ENCODE measurements at places on chromosomes 1 and 21. TPM values are rescaled to one million over a fixed set of nuclear protein-coding genes. Genes with fewer than 3 reads are reported as not detected.

ARHGAP29 gene
- 123 TPM for total RNA-seq

PRAMEF14 gene
- total RNA-seq: not detected

RPE65 gene
- total RNA-seq: not detected

MYOC gene
- not detected for total RNA-seq

S100A14 gene
- total RNA-seq: 411 TPM

KIF2C gene
- 119 TPM for total RNA-seq

SLC25A44 gene
- total RNA-seq: 20.2 TPM

DNA sequence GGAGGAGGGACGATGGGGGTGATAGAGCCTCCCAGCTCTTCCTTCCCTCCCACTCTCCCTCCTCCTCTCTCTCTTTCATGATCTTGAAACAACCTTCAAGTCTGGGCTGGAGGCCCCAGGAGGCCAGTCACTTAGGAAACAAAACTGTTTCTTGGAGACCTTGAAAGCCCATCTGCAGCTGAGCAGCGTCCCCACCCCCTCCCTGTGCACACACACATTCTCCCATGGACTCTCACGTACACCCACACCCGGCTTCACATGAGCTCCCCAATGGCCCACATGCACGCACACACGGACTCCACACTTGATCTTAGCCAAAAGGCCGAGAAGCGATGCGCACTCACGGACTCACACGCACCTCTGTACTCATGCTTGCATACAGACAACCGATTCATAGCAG lies 3.2 kb upstream of the ATP1A2 start:
- H3K27ac ChIP-seq: no peak overlapping the region
- H3K4me3 ChIP-seq: no peak overlapping the region
- no peaks in the 10 kb centered on the region for H3K36me3 ChIP-seq
- peaks cover 25% of the 10 kb centered on the region for H3K4me1 ChIP-seq
- no peak for DNase-seq

DNA sequence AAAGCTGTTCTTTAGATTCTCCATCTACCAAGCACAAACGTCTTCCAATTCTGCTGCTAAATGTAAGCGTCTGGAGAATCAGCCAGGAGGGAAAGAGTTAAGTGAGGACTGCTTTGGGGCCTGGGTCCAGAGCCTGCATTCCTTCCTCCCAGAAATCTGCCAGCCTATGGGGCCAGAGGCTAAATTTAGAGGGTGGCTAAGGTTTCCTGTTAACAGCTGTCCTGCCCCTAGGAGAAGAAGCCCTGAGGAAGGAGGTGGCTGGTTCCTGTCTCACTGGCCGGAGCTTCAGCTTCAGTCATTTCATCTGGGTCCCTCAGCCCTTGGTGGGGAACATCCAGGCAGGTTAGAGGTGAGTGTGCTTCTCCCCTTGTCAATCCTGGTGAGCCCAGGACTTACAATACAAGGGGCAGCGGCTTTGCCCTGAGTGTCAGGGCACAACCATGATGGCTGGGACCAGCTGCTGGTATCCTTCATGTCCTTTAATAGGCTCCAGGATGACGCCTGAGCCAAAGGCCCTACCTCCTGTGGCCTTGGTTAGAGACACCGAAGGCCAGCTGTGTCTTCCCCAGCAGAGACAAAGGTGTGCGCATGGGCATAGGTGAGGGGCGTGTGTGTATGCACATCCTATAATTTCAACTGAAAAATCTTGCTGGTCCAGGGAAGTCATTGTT lies at the start of gene STYXL2:
Gene STYXL2 (plus strand): TSS at position 230 of the 671 bp plus-strand sequence. CDS start 775 bp downstream, outside the sequence.
- no peak for DNase-seq
- H3K36me3 ChIP-seq: no peaks in the 10 kb centered on the region
- no peak within 1 kb of the TSS for H3K4me3 ChIP-seq

- DNase-seq: no peak
- H3K4me1 ChIP-seq: no peaks in the 10 kb centered on the region
- no peak overlapping the region for H3K27ac ChIP-seq
- H3K27me3 ChIP-seq: no peaks in the 10 kb centered on the region
- no peak overlapping the region for H3K4me3 ChIP-seq
Measured at GRCh38 chr1:93235261-93235660, 54.7 kb downstream of the CCDC18 start.

- H3K4me3 ChIP-seq: no peak overlapping the region
- H3K27me3 ChIP-seq: no peaks in the 10 kb centered on the region
- no peaks in the 10 kb centered on the region for H3K4me1 ChIP-seq
Measured at GRCh38 chr1:59316497-59317128, 19.7 kb downstream of the FGGY start.

DNA sequence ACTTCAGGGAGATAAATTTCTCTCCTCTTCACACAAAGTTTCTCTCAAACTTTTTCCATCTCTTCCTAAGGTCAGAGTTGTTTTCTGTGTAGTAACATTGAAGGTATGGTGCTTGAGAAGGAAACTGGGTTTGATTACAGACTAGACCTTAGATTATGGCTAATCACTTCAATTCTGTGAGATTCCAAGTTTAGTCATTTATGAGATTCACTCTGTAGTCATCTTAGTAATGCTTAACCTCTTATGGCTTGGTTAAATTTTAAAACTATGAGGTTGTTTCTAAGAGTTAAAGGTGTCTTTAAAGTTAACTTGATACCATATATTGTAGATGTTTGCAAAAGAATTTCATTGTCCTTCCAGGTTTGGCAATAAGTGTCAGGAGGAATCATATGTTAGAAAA lies 1092.2 kb downstream of the KCNT2 start:
- no peaks in the 10 kb centered on the region for H3K4me1 ChIP-seq
- no peak for DNase-seq
- no peak overlapping the region for H3K27ac ChIP-seq
- no peaks in the 10 kb centered on the region for H3K36me3 ChIP-seq
- no peaks in the 10 kb centered on the region for H3K27me3 ChIP-seq

- H3K36me3 ChIP-seq: no peaks in the 10 kb centered on the region
- no peaks in the 10 kb centered on the region for H3K27me3 ChIP-seq
- H3K27ac ChIP-seq: peak overlapping the region; percentile 56
- H3K4me1 ChIP-seq: peaks cover 24% of the 10 kb centered on the region
- H3K4me3 ChIP-seq: no peak overlapping the region
Measured at GRCh38 chr1:182175361-182175931, 113.9 kb upstream of the ZNF648 start.

DNA sequence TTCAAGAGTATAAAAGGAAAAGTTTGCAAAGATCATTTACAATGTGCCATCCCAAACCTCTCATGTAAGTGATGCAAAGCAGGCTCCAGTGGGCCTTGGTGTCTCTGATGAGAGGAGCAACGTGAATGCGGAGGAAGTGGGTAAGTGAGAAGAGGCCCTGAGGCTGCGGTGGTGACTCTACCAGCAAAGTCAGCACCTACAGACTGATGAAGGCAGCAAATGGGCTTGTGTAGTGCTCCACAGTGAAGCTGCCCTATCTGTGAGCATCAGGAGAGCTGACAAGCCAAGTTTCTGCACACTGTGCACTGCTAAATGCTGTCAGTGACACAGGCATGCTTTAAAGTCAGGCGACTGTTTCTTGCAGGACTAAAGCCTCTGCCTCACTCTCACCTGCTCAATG lies 15.6 kb upstream of the RAP1A start:
- no peak for DNase-seq
- no peak overlapping the region for H3K27ac ChIP-seq
- H3K27me3 ChIP-seq: no peaks in the 10 kb centered on the region
- H3K4me3 ChIP-seq: no peak overlapping the region
- H3K4me1 ChIP-seq: peaks cover 17% of the 10 kb centered on the region

DNA sequence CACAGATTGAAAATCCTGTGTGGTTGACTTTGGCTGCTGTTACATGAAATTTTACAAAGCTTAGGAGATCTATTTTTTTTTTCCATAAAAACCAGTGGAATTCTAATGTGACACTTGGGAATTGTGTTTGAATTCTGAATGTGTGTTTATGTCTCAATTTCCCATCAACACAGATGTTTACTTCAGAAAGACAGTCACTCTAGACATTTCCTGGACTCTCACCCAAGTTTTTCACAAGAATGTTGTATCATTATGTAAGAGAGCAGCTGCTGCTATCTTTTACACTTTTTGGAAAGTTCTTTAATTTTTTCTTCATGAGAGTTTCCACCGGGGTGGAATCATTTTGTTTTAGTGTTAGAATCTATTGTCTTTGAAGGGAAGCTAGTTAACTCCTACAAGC lies 210.1 kb downstream of the GIPC2 start:
- no peaks in the 10 kb centered on the region for H3K36me3 ChIP-seq
- H3K27me3 ChIP-seq: no peaks in the 10 kb centered on the region
- H3K4me3 ChIP-seq: no peak overlapping the region
- no peak for DNase-seq

DNA sequence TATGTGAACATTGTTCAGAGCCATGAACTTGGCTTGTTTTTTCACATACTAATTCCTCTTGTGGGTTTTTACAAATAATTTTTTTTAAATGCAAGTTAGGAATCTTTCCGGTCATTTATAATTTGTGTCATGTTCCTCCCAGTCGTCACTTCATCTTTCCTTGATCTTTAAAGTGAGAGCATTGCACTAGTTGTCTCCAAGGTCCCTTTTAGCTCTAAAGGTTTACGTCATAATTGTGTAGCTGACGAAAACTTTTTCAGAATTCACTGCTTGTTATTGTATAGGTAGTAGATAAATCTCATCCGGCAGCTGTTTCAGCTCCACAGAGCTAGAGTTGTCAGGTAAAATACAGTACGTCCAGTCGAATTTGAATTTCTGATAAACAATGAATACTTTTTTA lies 33.6 kb downstream of the SOAT1 start:
- H3K4me1 ChIP-seq: no peaks in the 10 kb centered on the region
- no peak for DNase-seq
- H3K27ac ChIP-seq: no peak overlapping the region
- H3K27me3 ChIP-seq: no peaks in the 10 kb centered on the region

DNA sequence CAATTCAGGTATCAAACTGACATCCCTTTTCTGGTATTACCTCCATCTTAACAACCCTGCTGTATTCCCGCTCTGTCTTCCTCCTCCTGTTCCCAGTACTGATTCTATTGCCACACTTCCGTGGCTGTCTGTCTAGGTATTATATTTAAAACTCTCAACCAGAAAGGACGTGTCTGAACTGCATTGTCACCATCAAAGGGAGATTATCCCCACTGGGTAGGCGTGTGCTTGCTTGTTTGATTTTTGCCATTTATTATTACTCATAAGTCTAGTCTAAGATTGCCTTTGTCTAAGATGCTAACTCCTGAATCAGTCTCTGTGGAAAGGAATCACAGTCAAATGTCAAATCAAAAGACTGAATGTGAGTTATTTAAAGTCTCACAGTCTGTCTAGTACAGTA lies 650.1 kb downstream of the KCNT2 start:
- no peak overlapping the region for H3K27ac ChIP-seq
- no peak overlapping the region for H3K4me3 ChIP-seq
- H3K27me3 ChIP-seq: no peaks in the 10 kb centered on the region
- H3K4me1 ChIP-seq: no peaks in the 10 kb centered on the region
- H3K36me3 ChIP-seq: no peaks in the 10 kb centered on the region

DNA sequence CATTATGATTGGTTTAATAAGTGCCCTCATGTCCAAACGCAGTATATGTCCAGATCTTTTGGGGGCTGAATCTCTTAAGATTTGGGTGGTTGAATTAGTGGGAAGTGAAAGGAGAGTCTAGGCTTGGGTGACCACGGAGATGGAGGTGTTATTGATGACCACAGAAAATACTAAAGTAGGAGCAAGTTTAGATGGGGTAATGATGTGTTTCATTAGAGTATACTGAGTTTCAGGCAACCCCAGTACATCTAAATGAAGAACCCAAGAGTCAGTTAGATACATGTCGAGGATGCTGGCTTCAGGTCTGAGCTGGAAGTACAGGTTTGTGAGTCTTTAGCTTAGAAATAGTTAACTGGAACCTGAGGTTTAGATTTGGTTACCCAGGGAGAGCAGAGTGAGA lies 6.5 kb upstream of the ZZZ3 start:
- H3K27ac ChIP-seq: no peak overlapping the region
- H3K4me1 ChIP-seq: peaks cover 7% of the 10 kb centered on the region
- no peak for DNase-seq
- H3K27me3 ChIP-seq: no peaks in the 10 kb centered on the region

DNA sequence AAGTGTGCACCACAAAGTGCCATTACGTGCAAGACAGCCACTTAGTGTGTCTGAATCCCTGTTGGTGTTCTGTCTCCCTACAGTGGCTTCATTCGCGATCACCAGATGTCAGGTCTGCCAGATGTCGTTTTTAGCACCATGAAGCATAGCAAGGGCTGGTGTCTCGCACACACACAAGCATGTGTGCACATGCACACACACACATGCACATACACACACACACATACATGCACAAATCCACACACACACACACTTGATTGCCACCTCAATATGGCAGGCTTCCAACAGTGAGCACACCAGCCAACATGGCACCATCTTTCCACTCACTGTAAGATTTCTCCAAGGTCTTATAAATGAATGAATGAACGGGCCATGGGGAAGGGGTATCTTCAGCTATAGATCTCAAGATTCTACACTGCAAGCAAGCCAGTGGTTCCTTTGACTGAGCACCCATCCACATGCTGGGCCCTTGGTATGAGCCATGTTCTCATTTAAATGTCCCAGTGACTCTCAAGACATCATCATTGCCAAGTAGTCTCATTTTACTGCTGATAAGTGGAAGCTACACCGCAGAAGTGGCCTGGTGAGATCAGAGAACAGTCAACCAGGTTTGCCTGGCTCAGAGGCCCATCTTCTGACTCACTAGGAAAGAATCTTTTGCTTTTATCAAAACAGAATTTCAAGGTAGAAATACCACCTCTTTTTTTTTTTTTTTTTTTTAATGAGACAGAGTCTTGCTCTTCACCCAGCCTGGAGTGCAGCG lies 84.9 kb downstream of the SIM2 start:
- H3K27ac ChIP-seq: peak overlapping the region; percentile 62
- DNase-seq: peak; percentile 92
- no peaks in the 10 kb centered on the region for H3K27me3 ChIP-seq
- no peaks in the 10 kb centered on the region for H3K36me3 ChIP-seq
- H3K4me3 ChIP-seq: 0 out of 2 replicates have a peak overlapping the region, but pooled peaks have one; percentile 24

DNA sequence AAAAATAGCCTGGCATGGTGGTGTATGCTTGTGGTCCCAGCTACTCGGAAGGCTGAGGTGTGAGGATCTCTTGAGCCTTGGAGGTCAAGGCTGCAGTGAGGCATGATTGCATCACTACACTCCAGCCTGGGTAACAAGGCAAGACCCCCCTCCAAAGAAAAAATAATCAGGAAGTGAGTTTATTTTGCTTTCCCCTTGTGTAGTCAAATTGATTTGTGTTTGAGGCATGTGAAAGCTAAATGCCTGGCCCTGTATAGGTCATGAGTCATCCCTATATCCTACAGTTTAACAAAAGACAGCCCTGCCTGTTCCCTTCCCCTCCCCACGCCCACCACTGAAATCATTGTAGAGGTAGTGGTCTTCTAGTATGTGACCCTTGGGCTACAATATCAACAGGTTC lies 241.4 kb upstream of the JUN start:
- H3K27me3 ChIP-seq: no peaks in the 10 kb centered on the region
- no peak overlapping the region for H3K4me3 ChIP-seq
- H3K4me1 ChIP-seq: peaks cover 45% of the 10 kb centered on the region
- H3K36me3 ChIP-seq: no peaks in the 10 kb centered on the region
- H3K27ac ChIP-seq: no peak overlapping the region
- DNase-seq: no peak

- H3K27me3 ChIP-seq: peaks cover 42% of the 10 kb centered on the region
- H3K27ac ChIP-seq: no peak within 1 kb of the TSS
- DNase-seq: no peak
- H3K36me3 ChIP-seq: no peaks in the 10 kb centered on the region
Measured at GRCh38 chr1:211133836-211134669, at the start of gene KCNH1. Gene KCNH1, minus strand, starts transcription at chr1:211134148. Its CDS starts 203 bp downstream, at chr1:211133945.

- peak; percentile 62 for DNase-seq
- H3K4me1 ChIP-seq: peaks cover 60% of the 10 kb centered on the region
- H3K36me3 ChIP-seq: no peaks in the 10 kb centered on the region
Measured at GRCh38 chr1:21935891-21936365, 1.2 kb downstream of the HSPG2 start.

GRCh38 chr1:75133750-75134646 lies at the start of gene LHX8:
Gene LHX8, plus strand, starts transcription at chr1:75134388. Its CDS starts 2,227 bp downstream, at chr1:75136615.
- no peaks in the 10 kb centered on the region for H3K4me1 ChIP-seq
- H3K27me3 ChIP-seq: peaks cover 12% of the 10 kb centered on the region
- no peak within 1 kb of the TSS for H3K4me3 ChIP-seq
- H3K36me3 ChIP-seq: no peaks in the 10 kb centered on the region
- DNase-seq: no peak

Data from PC-9 (cell line).